ENCODE measurements at places on chromosomes 4 and X.

GRCh38 chr4:3476936-3477749 lies 14.0 kb downstream of the DOK7 start:
- H3K27me3 ChIP-seq = peaks cover 10% of the 10 kb centered on the region
- no peak overlapping the region for H3K27ac ChIP-seq
- peaks cover 14% of the 10 kb centered on the region for H3K4me1 ChIP-seq
- H3K4me3 ChIP-seq = no peak overlapping the region
- DNase-seq = no peak

DNA sequence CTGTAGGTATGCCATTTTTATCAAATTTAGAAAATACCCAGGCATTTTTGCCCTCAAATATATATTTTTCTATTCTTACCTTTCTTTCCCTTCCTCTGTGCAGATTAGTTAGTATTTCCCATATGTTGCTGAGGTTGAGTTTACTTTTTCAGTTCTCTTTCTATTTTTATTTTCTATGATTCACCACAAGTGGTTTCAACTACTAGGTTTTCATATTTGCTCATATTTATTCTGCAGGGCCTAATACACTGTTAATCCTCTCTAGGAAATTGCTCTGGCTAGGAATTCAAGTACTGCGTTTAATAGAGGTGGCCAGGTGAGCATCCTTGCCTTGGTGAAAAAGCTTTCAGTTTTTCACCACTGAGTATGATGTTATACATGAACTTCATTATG lies 1535.3 kb upstream of the PCDH10 start:
- H3K4me3 ChIP-seq = no peak overlapping the region
- DNase-seq = no peak
- H3K27ac ChIP-seq = no peak overlapping the region
- peaks cover 6% of the 10 kb centered on the region for H3K4me1 ChIP-seq

- H3K27ac ChIP-seq = no peak overlapping the region
- no peak overlapping the region for H3K4me3 ChIP-seq
- H3K27me3 ChIP-seq = no peaks in the 10 kb centered on the region
These were observed 17.8 kb downstream of the PLCXD1 start for GRCh38 chrX:298993-299392.

- no peaks in the 10 kb centered on the region for H3K27me3 ChIP-seq
- no peak for DNase-seq
- peaks cover 25% of the 10 kb centered on the region for H3K36me3 ChIP-seq
- peaks cover 20% of the 10 kb centered on the region for H3K4me1 ChIP-seq
- no peak overlapping the region for H3K4me3 ChIP-seq
These were observed 100.9 kb downstream of the FNIP2 start for GRCh38 chr4:158869761-158870160.

DNA sequence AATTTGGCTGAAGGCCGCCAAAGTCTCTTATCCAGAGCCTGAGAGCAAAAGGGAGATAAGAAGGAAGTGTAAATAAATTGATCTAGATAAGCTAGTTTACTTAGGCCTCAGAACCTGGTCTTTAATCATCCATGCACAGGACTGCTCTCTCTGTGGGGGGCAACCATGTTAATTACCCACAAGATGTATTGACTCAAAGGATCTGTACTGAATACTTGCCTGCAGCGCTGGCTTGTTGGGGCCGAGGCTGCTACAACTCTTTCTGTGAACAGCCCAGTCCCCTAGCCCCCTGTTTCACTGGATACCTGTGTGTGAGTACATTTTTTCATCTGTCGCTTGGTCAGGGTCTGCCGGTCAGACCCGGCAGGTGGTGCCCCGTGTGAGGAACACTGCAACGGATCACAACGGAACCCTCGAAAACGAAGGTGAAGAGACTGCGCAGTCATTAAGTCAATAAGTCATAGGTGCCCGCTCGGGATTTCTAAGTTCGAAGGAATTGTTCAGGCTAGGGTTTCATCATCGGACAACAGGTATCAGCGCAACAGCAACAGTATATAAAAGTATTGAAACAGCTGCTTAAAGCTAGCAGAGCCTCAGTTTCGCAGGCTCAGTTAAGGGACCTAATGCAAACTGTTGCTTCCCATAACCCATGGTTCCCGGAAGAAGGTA lies 8.3 kb downstream of the MAGEA11 start:
- no peaks in the 10 kb centered on the region for H3K27me3 ChIP-seq
- H3K27ac ChIP-seq = no peak overlapping the region
- no peak overlapping the region for H3K4me3 ChIP-seq
- peaks cover 3% of the 10 kb centered on the region for H3K4me1 ChIP-seq
- DNase-seq = no peak

Data from mesothelial cell of epicardium (in vitro differentiated cells).